NCI-H1436 (cell line): ENCODE measurements at places on chromosomes 7 and 10.
A peak's percentile ranks its signal among the peaks of the same experiment; 100 is the strongest.

DNA sequence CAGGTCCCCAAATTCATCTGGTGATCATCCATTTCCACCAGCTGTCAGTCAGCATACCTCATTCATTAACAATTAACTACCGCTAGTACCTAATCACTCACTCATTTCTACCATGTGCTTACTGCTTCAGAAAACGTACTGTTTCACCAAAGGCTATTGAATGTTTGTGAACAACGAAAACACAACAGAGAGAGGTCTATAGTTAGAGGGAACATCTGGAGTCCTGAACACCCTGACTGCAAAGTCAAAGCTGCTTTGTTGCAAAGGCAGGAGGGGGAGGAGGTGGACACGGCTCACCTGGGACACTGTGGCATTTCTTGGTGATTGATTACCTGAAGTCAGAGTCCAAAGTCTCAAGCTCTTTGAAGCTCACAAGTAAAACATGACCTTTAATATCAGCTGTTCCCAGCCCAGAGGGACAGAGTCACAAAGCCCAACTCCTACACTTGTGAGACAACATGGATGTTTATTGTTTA lies 342.3 kb upstream of the ADARB2 start:
- DNase-seq = no peak

DNA sequence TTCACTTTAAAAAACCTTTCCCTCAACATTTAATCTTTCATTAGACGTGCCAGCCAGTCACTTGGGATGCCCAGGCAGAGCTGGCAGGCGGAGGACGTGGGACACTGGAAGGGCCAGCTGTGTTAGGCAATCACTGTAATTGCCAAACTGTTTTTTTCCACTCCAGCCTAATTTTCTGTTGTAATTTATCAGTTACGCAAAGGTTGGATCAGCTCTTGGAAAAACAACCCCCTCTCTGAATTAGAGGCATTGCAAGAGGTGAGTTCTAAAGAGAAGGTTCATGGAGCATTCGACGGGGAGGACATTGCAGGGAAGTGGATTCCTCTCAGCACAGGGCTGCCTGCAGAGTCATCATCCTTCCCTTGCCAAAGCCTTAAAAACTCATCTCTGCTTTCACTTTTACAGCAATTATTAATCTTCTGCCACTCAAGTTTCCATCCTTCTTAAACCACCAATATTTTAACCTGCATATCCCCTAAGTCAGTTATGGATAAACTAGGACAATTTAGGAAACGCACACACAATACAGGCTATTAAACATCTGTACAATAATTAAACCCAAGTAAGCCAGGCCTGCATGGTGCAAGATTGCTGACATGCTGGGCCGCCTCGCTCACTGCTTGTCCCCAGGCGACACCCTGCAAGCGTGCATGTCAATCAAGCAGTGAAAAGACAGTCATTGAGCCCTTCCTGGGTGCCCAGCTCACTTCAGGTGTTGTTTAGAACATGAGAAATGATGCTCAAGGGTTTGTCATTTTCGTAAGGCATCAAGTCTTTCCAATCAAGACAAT lies 272.3 kb upstream of the RNF32 start:
- no peak for DNase-seq

- no peak for DNase-seq
Measured at GRCh38 chr7:20298486-20298901, 32.2 kb upstream of the ITGB8 start.

DNA sequence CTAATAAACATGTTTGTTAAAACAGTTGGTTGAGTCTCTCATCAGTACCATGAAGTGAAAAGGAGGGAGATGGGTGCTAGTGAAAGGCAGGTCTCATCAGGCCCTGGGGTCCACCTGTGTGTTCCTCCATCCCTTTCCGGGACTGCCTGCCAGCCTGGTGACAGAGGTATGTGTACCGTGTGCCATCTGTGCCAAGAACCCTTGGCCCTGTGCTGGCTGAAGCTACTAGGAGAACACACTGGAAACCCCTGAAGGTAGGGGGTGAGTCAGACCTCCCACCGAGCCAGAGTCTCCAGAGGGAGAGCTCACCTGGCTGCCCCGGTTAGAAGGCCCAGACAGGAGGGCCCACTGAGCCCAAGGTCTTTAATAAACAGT lies 2.3 kb downstream of the DDIT4 start:
- no peak for DNase-seq

DNA sequence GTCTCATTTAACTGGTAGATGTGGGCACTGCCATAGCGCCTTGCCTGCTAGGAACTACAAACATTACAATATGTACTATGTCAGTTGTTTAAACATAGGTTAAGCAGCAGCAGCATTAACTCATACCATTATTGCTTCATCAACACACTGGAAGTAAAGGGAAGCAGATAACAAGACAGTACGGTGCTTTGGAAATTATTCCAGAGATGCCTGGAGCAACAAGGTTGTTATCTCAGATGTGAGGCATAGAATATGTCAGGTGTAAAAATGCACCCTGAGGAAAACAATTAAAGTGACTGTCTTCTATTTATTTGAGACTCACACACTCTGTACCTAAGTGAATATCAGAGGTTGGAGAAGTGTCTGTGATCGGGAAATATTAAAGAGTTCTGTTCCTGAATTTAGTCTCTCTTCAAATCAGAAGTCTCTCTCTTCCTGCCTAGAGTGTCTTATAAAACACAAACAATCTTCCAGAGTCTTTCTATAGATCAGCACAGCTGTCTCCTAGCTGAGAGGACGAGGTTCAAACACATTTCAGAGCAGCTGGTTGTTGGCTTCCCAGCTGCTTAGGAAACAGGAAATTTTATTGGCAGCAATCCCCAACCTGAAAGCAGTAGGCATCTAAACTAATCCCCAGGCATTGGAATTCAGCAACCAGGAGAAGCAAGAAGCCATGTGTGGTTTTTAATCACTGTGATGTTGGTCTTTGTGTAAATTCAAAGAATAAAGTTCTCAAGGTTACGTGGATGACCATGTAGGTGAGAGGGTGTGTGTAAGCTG lies 994.4 kb upstream of the LRRTM3 start:
- DNase-seq = no peak

- peak; percentile 32 for DNase-seq
Measured at GRCh38 chr10:42866115-42866995, 83.8 kb downstream of the BMS1 start.

- DNase-seq = no peak
Measured at GRCh38 chr10:102501201-102502028, 1.1 kb downstream of the ACTR1A start.
